ENCODE measurements at places on chromosomes 2 and 18. TPM values are rescaled to one million over a fixed set of nuclear protein-coding genes. Genes with fewer than 3 reads are reported as not detected.
A peak's percentile ranks its signal among the peaks of the same experiment; 100 is the strongest.

- no peaks in the 10 kb centered on the region for H3K27me3 ChIP-seq
- H3K4me1 ChIP-seq = no peaks in the 10 kb centered on the region
- no peak for DNase-seq
- H3K4me3 ChIP-seq = no peak overlapping the region
These were observed 9.4 kb upstream of the AGFG1 start for GRCh38 chr2:227462462-227462951.

- no peaks in the 10 kb centered on the region for H3K4me1 ChIP-seq
- H3K36me3 ChIP-seq = no peaks in the 10 kb centered on the region
- DNase-seq = no peak
- no peak overlapping the region for H3K4me3 ChIP-seq
These were observed 22.3 kb downstream of the DTNB start for GRCh38 chr2:25651066-25651465.

DNA sequence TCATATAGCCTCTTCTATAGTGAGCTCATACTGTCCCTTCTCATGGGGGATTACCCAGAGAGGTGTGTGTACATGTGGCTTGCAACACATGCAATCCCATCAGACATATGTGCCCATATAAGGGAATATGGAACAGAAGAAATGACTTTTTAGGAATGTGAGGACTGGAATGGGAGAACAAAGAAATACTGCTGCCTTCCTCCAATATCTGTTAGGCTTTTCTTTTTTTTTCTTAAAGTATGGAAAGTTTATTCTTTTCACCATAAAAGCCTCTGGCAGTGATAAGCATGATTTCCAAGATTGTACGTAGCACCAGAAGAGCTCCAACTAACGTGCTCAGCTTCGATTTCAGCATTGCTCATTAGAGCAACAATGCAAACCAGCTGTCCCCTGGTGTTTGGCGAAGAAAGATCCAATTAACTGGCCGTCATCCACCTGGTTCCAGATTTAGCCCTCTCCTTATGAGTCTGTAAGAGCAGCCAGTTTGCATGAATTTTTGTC lies 113.6 kb downstream of the ADCYAP1 start:
- H3K4me1 ChIP-seq = peaks cover 12% of the 10 kb centered on the region
- no peak overlapping the region for H3K27ac ChIP-seq
- no peak for DNase-seq
- H3K4me3 ChIP-seq = no peak overlapping the region
- no peaks in the 10 kb centered on the region for H3K27me3 ChIP-seq

GRCh38 chr18:48767090-48767690 lies 183.6 kb downstream of the SMAD7 start:
- H3K36me3 ChIP-seq = no peaks in the 10 kb centered on the region
- no peak for DNase-seq
- H3K27ac ChIP-seq = peak overlapping the region; percentile 76

GRCh38 chr18:24063121-24063731 lies 48.7 kb downstream of the TTC39C start:
- no peak overlapping the region for H3K4me3 ChIP-seq
- H3K36me3 ChIP-seq = peaks cover 16% of the 10 kb centered on the region
- no peak for DNase-seq

DNA sequence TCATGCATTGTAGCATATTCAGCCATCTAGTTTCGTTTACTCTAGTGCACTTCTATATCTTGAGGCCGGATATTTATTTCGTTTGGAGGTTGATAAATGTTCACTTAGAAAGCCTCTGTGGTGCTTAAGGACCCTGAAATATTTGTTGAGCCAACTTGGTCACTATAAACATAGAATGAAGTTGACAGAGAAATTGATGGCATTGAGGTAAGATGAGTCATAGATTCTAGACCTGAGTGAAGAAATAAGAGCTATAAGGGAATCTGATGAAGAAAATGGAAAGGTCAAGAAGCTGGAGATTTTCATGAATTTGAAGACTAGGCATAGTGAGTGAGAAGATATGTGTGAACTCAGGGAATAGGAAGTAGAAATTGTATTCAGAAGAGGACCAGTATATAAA lies 35.9 kb downstream of the EPC2 start:
- H3K4me1 ChIP-seq = no peaks in the 10 kb centered on the region
- DNase-seq = no peak
- H3K36me3 ChIP-seq = no peaks in the 10 kb centered on the region
- no peak overlapping the region for H3K4me3 ChIP-seq
- H3K27me3 ChIP-seq = no peaks in the 10 kb centered on the region

- H3K27me3 ChIP-seq = no peaks in the 10 kb centered on the region
- H3K4me1 ChIP-seq = peaks cover 23% of the 10 kb centered on the region
- no peaks in the 10 kb centered on the region for H3K36me3 ChIP-seq
- DNase-seq = no peak
- no peak overlapping the region for H3K27ac ChIP-seq
These were observed 728 bp upstream of the C18orf63 start for GRCh38 chr18:74314759-74315463.

GRCh38 chr2:161745866-161746614 lies 121.8 kb downstream of the SLC4A10 start:
- H3K27ac ChIP-seq = no peak overlapping the region
- no peaks in the 10 kb centered on the region for H3K36me3 ChIP-seq
- H3K27me3 ChIP-seq = no peaks in the 10 kb centered on the region
- DNase-seq = no peak

DNA sequence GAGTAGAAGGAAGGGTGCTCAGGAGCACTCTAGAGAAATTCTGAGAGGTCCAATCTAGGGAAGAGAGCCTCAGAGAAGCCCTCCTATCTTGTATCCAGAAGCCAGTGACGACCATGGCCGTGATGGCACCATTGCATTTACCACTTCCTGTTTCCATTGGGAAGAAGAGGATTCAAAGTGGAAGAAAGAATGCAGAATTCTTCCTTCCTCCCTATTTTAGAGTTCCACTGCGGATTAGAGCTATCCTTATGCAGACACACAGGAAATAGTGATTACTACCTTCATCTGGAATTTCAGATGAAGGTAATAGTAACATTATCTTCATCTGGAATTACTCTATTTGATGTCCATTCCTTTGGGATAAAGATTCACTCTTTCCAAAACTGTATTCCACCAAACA lies 45.6 kb upstream of the PCBP1 start:
- H3K4me3 ChIP-seq = no peak overlapping the region
- no peaks in the 10 kb centered on the region for H3K27me3 ChIP-seq
- no peak for DNase-seq

DNA sequence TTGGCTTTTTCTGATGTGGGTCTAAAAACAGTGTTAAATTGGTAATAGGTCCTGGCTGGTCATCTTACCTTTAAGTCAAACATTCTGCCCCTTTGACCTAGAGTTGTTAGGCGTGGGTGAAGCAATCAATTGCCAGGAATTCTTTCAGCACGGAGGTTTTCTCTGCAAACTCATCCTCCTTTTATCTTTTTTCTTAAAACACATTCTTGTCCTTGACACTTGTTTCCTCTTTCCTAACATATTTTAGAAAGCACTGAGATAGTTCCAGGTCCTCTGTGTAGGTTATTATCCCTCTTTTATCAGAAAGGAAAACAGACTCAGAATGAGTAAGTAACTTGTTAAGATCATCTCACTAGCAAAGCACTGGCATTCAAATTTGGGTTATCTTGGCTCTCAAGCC lies 18.6 kb upstream of the AP1S3 start:
- no peaks in the 10 kb centered on the region for H3K36me3 ChIP-seq
- H3K27me3 ChIP-seq = no peaks in the 10 kb centered on the region
- DNase-seq = no peak
- no peak overlapping the region for H3K4me3 ChIP-seq

GRCh38 chr18:46062781-46063180 lies 9.3 kb downstream of the PSTPIP2 start:
- no peaks in the 10 kb centered on the region for H3K36me3 ChIP-seq
- no peaks in the 10 kb centered on the region for H3K4me1 ChIP-seq
- H3K27ac ChIP-seq = no peak overlapping the region
- H3K27me3 ChIP-seq = no peaks in the 10 kb centered on the region
- H3K4me3 ChIP-seq = no peak overlapping the region

GRCh38 chr18:75896865-75897264 lies 469.4 kb upstream of the SMIM21 start:
- no peaks in the 10 kb centered on the region for H3K27me3 ChIP-seq
- peaks cover 5% of the 10 kb centered on the region for H3K4me1 ChIP-seq
- no peaks in the 10 kb centered on the region for H3K36me3 ChIP-seq
- H3K4me3 ChIP-seq = no peak overlapping the region

DNA sequence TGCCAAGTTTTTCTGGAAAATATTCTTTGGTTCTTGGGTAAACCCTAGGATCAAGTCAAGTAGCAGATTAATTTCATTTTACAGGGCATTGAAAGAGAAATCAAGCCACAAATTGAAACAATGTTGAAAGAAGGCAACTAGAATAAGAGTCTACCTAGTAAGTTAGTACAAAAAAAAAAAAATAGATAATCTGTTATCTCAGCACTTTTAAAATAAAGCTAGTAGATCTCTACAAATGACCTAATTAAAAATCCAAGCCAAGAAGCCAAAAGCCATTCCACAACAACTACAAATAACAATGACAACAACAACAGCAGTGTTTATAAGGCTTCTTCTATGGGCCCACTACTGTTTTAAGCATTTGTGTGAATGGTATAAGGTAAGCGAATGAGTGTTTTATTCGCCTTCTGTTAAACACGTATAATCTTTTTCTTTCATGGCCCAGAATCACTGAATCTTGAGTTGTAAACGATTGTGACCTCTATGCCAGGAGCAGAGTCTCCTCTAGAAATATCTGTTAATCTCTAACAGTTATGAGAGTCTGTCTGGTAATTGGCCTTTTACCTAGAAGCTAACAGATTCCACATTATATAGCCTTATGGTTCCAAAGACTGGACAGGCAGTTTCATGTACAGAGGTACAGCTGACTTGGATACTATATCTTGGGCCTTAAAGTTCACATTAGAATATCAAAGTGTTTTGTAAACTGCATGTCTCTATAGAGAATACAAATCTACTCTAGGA lies 28.6 kb upstream of the CUL3 start:
- no peak for DNase-seq
- H3K27ac ChIP-seq = no peak overlapping the region
- H3K4me1 ChIP-seq = no peaks in the 10 kb centered on the region
- no peaks in the 10 kb centered on the region for H3K27me3 ChIP-seq

DNA sequence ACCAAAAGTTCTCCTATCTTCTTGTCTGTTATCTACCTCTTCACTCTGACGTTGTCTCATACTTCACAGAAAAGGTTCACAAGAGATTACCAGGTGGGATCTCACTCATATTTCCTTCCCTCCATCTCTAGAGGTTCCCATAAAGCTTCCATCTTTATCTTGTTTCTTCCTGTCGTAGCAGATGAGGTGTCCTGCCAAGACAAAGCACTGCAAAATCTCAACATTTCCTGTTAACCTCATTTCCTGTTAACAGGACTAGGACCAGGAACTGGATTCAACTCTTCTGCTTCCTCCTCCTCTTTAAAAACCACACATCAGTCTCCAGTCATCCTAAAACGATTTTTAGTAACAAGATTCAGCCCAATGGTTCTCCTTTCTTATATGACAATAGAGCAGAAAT lies 512.8 kb upstream of the NRP2 start:
- H3K36me3 ChIP-seq = no peaks in the 10 kb centered on the region
- H3K4me3 ChIP-seq = no peak overlapping the region
- peaks cover 16% of the 10 kb centered on the region for H3K4me1 ChIP-seq

DNA sequence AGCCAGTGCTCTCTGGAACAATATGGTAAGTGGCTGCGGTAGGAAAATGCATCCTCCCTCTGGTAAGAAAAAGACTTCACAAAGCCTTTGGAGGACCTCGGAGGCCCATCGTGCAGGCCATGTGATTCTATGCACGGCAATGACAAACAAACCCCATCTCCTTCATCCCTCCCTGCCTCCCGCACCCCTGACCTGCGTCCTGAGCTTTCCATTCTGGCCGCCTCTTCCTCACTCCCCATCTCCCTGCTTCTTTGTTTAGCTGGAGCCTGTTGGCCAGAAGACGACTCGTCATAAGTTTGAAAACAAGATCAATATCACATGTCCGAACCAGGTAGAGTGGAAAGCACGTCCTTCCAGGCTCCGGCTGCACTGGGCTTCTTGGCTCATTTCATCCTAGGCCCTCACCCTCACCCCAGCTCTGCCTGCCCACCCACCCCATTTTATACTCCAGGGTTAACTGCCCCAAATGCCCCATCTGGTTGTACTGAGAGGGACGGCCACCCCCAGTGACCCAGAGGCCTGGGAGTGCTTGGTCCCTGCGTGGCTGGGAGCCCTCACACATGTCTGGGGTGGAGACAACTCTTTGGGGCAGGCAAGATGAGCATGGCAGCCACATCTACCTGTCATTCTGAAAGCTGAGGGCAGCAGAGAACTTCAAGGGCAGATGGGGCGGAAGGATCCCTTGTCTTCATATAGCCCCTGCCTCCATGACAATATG lies 94.0 kb downstream of the PLB1 start:
- no peaks in the 10 kb centered on the region for H3K36me3 ChIP-seq
- no peak overlapping the region for H3K4me3 ChIP-seq
- no peaks in the 10 kb centered on the region for H3K4me1 ChIP-seq

DNA sequence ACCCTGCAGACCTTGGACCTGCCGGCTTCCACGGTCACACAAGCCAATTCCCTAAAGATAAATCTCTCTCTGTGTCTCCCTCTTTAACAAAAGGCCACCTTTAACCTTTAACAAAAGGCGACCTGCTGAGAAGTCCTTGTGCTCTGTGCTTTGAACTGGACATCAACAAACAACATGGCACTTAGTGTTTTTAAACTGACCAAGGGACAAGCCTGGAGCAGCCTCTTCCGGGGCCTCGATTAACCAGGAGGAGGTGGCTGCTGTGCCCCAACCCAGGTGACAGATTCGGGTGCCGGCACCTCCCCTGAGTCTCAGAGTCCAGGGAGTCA lies 135.3 kb downstream of the RTP5 start:
- H3K4me1 ChIP-seq = no peaks in the 10 kb centered on the region
- no peak for DNase-seq
- no peak overlapping the region for H3K4me3 ChIP-seq
- no peaks in the 10 kb centered on the region for H3K27me3 ChIP-seq
- no peak overlapping the region for H3K27ac ChIP-seq

- H3K36me3 ChIP-seq = no peaks in the 10 kb centered on the region
- peaks cover 12% of the 10 kb centered on the region for H3K4me1 ChIP-seq
- H3K4me3 ChIP-seq = no peak overlapping the region
- DNase-seq = no peak
- no peaks in the 10 kb centered on the region for H3K27me3 ChIP-seq
- no peak overlapping the region for H3K27ac ChIP-seq
These were observed 233.9 kb downstream of the PTGR3 start for GRCh38 chr18:74975001-74975400.

The CCBE1 gene
- total RNA-seq = 45.1 TPM

The LMAN1 gene
- 65.2 TPM for total RNA-seq

The GMCL1 gene
- total RNA-seq = 11.1 TPM

The MTCL1 gene
- total RNA-seq = 133 TPM

The KIF5C gene
- total RNA-seq = 7.6 TPM

The IL37 gene
- not detected for total RNA-seq

The TMEM200C gene
- 0.55 TPM for total RNA-seq

The RGPD3 gene
- total RNA-seq = 0.82 TPM
